ENCODE measurements at places on chromosomes 12 and 14.

DNA sequence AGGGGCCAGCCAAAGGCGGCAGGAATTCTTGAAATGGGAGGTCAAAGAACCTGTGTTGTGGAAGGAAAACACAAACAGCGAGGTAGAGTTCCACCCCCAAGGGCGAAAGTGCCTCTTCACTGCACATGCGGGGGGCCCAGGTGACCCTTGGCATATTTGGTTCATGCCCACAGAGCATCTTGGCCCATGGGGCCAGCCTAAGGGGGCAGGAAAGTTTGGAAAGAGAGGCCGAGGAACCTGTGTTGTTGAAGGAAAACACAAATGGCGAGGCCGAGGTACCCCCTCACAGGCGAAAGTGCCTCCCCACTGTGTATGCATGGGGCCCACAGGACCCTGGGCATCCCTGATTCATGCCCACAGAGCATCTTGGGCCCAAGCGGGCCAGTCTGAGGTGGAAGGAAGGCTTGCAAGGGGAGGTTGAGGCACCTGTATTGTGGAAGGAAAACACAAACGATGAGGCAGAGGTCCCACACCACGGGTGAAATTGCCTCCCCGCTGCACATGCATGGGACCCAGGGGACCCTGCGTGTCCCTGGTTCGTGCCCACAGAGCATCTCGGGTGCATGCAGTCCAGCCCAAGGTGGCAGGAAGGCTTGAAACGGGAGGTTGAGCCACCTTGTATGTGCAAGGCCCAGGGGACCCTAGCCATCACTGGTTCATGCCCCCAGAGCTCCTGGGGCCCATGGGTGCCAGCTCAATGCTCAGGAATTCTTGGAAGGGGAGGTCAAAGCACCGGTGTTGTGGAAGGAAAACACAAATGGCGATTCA lies 384.1 kb downstream of the ALG10 start:
- DNase-seq = no peak

DNA sequence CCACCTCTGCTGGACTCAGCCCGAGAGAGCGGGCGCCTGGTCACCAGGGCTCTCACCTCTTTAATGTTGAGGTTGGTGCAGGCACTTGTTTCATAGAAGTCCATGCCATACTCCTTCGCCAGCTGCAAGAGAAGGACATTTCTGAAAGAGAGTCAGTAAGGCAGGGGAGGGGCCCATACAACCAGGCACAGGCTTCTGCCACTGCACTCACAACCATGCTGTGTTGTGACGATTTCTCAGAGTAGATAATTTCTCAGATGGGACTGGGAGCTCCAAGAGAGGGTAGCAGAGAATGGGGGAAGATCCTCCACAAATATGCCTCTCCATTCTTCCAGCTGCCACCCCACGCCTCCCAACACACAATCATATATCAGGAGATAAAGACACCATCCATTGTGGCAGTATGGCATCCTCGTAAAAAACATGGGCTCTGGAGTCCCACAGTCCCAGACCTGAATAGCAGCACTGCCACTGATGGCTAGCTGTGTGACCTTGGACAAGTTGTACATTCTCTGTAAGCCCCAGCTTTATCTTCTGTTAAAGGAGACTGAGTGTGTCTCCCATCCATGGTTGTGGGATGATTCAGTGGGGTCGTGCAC lies 6.2 kb upstream of the GPX2 start:
- DNase-seq = no peak

DNA sequence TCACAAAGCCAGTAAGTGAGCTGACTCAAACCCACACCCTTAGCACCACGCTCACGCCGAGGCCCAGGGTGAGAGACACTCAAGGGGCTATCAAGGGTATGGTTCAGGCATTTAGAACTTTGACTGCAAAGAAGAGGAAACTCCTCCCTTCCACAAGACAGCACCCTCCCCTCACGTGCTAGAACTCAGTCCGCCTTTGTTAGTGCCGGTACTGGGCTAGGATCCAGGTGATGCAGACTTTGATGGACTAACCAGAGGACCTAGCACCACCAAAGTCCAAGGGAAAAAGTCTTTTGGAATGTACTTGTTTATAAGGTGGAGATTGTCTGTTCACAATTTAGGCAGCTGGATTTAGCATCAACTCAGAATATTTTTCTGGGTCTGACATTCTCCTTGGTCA lies 33.7 kb downstream of the VWF start:
- no peak for DNase-seq

DNA sequence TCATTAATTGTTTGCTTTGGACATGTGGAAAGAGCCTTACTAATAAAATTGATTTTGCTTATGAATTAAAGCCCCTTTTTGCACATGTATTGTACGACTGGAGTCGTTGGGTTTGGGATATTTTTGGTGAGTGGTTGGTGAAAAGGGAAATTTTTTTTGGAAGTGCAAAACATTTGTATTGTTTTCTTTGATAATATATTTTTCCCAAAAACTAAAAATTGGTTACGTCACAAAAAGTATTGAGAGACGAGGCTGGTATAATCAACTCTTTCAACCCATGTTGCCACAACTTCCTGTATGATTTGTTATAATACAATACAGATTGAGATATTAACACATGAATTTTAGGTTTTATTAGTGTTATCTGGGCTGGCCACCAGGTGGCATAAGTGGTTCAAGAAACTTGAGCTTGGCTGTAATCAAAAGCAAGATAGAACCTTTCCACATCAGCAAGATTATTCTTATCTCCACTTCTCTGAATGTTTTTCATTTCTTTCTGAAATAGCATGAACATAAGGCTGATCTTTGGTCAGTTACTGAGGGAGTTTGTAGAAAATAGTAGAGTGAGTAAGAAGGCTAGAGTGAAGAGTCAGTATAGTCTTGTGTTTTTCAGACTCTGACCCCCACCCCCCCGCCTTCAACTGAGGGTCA lies 8.7 kb downstream of the NGDN start:
- no peak for DNase-seq

GRCh38 chr14:61321385-61322010 lies at the start of gene PRKCH:
Gene PRKCH, plus strand, starts transcription at chr14:61321579. Its CDS starts 523 bp downstream, at chr14:61322102.
- DNase-seq = no peak

GRCh38 chr14:104644656-104645378 lies 40.2 kb upstream of the TMEM179 start:
- DNase-seq = no peak

- DNase-seq = no peak
Measured at GRCh38 chr12:49232940-49233841, 31.7 kb upstream of the TUBA1C start.

- no peak for DNase-seq
Measured at GRCh38 chr12:48961801-48962200, 4.5 kb upstream of the ARF3 start.

DNA sequence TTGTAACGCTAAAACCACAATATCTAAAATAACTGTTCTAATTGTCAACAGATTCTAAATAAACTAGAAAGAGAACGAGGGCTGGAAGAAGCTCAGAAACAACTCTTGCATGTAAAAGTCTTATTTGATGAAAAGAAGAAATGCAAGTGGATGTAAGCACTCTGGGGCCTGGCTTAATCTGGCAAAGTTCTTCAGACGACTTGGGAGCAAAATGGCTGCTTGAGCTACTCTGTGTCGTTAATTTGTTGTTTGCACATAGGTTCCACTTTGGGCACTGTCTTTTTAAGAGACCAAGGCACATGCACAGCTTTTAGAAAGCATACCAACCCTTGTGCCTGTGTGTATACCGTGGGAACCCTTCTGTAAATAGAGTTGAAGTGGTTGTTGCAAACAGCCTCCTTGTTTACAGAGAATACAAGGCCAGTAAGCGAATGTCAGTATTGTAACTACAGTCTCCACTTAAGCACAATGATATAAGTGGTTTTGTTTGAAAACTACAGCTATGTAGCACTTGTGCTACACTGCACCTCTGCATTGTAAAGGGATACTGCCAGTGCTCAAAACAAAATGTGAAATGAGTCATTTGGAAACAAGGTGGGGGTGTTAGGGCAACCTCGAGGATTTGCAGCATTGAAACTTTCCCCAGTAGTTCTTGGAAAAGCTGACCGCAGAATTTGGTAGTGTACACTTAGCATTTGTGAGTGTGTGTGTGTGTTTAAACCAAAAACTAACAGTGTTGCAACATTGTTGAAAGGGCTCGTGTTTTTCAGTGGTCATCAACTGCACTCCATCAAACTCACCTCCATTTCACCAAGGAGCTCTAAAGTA lies 154.3 kb downstream of the CEP83 start:
- DNase-seq = peak; percentile 4

- DNase-seq = no peak
Measured at GRCh38 chr12:2161473-2161872, 108.7 kb downstream of the CACNA1C start.

GRCh38 chr12:46388427-46389021 lies 16.0 kb upstream of the SLC38A2 start:
- no peak for DNase-seq

GRCh38 chr12:71737197-71737596 lies 17.5 kb upstream of the RAB21 start:
- DNase-seq = no peak

- DNase-seq = no peak
Measured at GRCh38 chr14:34983786-34984185, 994 bp downstream of the SRP54 start.

- DNase-seq = no peak
Measured at GRCh38 chr12:131639270-131639940, 71.5 kb upstream of the SFSWAP start.

DNA sequence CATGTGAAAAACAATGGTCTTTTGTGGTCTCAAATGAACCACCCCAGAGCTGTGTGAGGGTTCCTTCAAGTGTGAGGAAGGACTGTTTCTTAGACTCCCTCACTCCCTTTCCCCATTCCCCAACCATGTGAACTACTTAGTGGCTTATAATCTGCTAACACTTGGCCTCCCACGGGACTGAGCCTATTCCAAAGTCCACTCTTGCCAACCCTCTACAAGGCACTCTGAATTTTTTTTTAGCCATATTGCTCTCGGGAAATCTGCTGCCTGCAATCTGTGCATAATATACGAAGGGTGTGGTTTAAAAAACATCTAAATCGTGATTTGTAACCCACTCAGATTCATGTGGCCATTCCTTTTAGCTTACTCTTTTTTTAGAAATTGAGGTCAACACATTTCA lies 2.6 kb downstream of the SVOP start:
- no peak for DNase-seq

DNA sequence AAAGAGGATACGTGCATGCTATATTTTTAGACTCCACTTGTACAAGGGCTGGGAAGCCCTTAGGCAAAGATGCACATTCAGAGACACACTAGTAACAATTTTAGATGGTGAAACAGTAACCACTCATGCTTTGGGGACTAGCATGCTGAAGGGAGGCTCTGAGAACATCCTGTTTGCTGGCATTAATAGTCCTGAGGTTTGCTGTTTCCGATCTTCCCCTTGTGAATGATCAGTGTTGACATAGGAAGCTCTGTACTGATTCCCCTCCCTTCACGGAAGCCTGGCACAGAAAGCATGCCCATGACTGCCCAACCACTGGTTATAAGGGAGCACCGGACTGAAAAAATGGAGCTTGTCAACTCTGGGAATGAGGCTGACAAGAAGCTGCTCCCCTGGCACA lies 164.6 kb downstream of the GCH1 start:
- no peak for DNase-seq

- no peak for DNase-seq
Measured at GRCh38 chr12:52524241-52524897, 4.2 kb upstream of the KRT5 start.
